Stimulated activated naive CD4-positive, alpha-beta T cell treated with Interleukin-2 at 50 U/mL for 16 hours (primary cell): ENCODE measurements at places on chromosomes 2 and 18.

GRCh38 chr2:127050803-127051115 lies 56.2 kb downstream of the BIN1 start:
- no peak for DNase-seq

- no peak for DNase-seq
Observed at GRCh38 chr2:144254342-144255235, 265.3 kb downstream of the ZEB2 start.

GRCh38 chr2:226888378-226888965 lies 52.6 kb downstream of the RHBDD1 start:
- DNase-seq: no peak

DNA sequence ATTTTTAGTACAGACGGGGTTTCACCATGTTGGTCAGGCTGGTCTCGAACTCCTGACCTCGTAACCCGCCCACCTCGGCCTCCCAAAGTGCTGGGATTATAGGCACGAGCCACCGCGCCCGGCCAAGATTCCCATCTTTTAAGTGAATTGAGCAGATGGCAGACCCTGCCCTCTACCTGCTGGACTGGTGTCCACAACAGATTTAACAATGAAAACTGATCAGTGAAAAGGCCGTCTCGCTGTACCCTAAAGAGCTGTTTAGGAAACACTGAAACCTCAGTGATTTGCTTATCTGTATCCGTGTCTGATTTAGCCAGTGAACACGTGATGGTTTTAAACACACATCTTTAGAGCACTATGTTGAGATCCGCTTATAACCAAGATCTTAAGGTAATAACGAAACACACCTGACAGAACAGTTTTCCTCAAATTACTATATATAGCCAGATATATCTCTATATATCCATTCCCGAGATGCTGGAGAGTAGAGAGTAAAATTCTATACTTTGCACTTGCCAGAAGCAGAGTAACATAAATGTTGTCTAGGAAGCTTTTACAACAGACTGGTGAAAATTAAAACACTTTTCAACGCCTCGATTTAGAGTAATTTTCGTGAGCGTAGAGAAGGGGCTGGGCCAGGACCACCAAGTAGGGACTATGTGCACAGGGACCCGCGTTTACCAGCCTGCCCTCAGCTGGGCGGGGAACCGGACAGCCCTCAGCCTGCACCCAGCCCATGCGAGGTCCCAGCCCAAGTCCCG lies 594 bp downstream of the FAM161A start:
- no peak for DNase-seq

DNA sequence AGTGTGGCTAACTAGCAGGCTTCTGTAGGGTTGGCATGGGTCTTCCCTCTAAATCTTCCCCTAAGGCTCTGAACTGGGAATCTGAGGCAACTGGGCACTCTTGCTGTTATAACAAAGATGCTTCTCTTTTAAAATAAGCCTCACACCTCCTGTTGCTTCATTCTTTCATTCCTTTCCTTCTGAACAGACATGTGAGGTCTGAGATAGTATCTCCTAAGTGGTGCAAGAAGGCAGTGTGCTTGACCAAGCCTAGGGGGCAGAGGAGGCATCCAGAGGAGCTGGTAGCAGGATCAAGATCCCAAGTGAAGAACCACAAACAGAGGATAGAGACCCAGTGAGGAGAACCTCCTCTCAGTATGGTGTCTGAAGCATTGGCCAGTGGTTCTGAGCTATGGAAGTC lies 90.9 kb downstream of the TTC27 start:
- DNase-seq: no peak

GRCh38 chr2:221527776-221528309 lies 44.3 kb downstream of the EPHA4 start:
- DNase-seq: no peak

GRCh38 chr18:25066516-25066915 lies 285.4 kb downstream of the ZNF521 start:
- no peak for DNase-seq

GRCh38 chr2:52017646-52018235 lies 985.8 kb upstream of the NRXN1 start:
- DNase-seq: no peak

GRCh38 chr2:182281276-182281675 lies 145.6 kb downstream of the PDE1A start:
- DNase-seq: no peak

GRCh38 chr18:76823161-76823538 lies 793 bp downstream of the ZNF236 start:
- no peak for DNase-seq

DNA sequence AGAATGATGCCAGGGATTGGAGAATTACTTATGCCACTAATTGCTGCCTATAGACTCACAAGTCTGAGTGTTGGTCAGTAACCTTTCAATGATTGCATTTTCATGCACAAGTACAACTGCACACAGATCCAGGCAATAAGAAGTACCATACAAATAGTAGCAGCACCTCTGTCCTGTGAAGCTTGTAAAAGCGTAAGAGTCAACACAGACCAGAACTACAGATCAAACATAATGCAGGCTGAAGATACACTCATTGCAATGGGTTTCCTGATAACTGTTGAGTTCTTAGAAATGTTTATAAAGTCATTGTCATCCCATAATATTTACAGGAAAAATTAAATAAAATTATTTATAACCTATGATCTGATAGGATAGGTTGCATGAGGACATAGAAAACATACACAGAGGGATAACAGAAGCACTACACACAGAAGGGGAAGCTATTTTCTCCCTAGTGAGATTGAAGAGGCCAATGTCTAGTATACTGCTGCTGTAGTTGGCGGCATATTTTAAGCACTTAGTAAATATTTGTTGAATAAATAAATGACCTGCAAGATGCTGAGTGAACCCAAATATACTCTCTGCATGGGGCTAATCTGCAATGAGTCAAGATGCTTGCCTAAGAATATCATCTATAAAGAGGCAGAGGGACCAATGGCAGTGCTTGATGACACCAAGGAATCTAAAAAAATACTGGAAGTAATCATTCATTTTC lies 5.7 kb upstream of the PIK3C3 start:
- DNase-seq: no peak

- DNase-seq: no peak
Observed at GRCh38 chr2:106664669-106665068, 177.5 kb downstream of the CD8B2 start.

- DNase-seq: no peak
Observed at GRCh38 chr2:152546230-152546837, 170.9 kb downstream of the PRPF40A start.

GRCh38 chr2:167834707-167835106 lies 412.7 kb downstream of the STK39 start:
- no peak for DNase-seq

- DNase-seq: no peak
Observed at GRCh38 chr2:207771421-207771820, 1.7 kb upstream of the FZD5 start.

DNA sequence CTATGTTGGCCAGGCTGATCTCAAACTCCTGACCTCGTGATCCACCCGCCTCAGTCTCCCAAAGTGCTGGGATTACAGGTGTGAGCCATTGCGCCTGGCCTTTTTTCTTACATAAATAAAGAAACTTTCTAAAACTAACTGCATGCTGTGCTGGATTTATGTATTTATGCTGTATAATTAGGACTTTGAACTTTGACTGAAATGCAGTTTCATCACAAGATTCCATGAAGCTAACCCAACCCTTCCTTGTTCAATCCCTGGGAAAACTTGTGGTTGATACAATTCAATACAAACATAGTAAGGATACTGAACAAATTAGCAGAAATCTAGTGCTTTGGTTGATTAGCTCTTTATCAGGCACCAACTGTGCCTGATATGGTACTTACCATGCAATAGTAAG lies 20.9 kb upstream of the SLC35F5 start:
- no peak for DNase-seq

DNA sequence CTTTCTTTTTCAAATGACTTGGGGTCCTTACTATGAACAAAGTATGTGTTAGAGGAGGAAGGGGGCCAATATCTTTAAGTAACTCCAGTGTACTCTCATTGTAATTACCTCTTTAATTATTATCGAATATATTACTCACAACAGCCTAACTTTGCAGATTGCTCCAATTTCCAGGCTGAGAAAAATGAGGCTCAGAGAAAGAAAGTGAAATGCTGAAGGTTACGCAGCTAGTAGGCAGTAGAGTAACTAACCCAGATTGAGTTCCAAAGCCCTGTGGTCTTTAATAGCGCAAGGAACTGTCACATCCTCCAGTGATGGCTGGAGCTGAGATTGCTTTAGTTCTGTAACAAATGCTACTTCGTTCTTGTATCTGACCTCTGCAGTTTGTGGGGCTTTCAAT lies 2.2 kb upstream of the GYPC start:
- no peak for DNase-seq

- DNase-seq: no peak
Observed at GRCh38 chr2:110869472-110870446, 137.4 kb downstream of the ACOXL start.

- no peak for DNase-seq
Observed at GRCh38 chr2:200042102-200042735, 86.8 kb downstream of the MAIP1 start.

GRCh38 chr18:7950380-7951136 lies 383.4 kb downstream of the PTPRM start:
- no peak for DNase-seq

DNA sequence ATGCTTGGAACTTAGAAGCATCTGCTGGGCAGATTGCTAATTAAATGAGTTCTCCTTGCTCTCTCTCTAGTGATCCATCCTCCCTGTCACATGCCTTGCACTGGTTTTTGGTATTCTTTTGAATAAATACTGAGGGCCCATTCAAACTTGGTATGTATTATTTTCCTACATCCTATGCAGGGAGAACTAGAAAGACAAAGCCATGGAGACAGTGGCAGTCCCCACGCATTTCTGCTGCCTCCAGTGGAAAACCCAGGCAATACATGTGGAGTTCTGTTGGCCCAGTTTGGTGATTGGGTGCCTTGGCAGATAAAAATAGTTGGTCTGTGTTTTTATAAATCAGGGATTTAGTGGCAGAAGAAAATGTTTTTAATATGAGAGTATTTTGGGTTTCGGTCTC lies 68.7 kb downstream of the DIS3L2 start:
- no peak for DNase-seq

DNA sequence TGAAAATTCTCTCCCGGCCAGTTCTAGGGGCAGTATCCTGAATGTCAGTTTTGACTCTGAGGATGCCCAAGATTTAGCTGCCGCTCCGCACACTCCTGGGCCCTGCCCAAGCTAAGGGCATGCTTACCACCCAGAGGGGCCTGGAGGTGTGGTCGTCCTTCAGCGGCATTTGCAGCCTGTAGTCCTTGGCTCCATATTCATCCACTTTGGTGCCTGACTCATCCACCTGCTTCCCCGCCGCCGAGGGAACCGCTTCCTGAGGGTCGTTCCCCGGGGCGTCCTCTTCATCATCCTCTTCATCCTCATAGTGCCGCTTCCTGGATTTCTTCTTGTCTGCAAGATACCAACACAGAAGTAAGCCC lies 577 bp downstream of the ERCC3 start:
- DNase-seq: no peak

- no peak for DNase-seq
Observed at GRCh38 chr2:68074050-68074449, 11.2 kb upstream of the C1D start.

- DNase-seq: no peak
Observed at GRCh38 chr18:70249118-70249517, 39.7 kb upstream of the SOCS6 start.

- DNase-seq: no peak
Observed at GRCh38 chr2:36539631-36540030, 58.3 kb downstream of the FEZ2 start.

GRCh38 chr2:109257653-109258052 lies 128.6 kb downstream of the SH3RF3 start:
- DNase-seq: no peak

DNA sequence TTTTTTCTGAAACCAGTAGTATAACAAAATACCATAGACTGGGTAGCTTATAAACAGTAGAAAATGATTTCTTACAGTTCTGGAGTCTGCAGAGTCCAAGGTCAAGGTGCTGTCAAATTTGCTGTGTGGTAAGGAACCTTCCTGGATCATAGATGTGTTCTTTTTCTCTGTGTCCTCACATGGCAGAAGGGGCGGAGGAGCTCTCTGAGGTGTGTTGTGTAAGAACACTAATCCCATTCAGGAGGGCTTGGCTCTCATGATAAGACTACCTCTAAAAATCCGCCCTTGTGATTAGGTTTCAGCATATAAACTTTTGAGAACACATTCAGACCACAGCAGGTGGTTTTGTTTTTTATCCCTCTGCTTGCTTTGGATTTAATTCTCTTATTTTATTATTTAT lies 25.7 kb downstream of the ANKRD62 start:
- no peak for DNase-seq

GRCh38 chr2:48034295-48034694 lies 128.0 kb upstream of the FBXO11 start:
- no peak for DNase-seq

DNA sequence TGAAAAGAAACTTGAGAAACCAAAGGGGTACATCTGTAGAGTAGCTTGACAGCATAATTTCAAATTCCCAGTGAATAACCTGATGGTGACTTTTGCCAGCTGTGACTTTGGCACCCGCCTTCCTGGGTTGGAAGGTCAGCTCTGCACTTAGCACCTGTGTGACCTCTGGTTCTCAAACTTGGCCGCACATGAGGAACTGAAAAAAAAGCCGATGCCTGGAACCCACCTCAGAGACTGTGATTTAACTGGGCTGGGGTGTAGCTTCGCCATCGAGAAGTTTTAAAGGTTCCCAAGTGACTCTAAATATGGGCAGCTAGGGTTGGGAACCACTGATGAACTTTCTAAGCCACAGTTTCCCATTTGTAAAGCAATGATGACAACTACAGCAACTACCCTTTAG lies 6.5 kb downstream of the EFEMP1 start:
- no peak for DNase-seq

- no peak for DNase-seq
Observed at GRCh38 chr2:43305517-43305916, 79.1 kb upstream of the ZFP36L2 start.

GRCh38 chr2:209426432-209426831 lies 2.6 kb downstream of the MAP2 start:
- DNase-seq: no peak
